NCI-H748 treated with DMSO at 0.1 percent for 48 hours (cell line): ENCODE measurements at places on chromosomes 5 and 9.

- no peak for DNase-seq
Measured at GRCh38 chr5:13749766-13750165, 194.7 kb downstream of the DNAH5 start.

GRCh38 chr5:167770461-167770860 lies 521.0 kb upstream of the WWC1 start:
- DNase-seq: no peak

DNA sequence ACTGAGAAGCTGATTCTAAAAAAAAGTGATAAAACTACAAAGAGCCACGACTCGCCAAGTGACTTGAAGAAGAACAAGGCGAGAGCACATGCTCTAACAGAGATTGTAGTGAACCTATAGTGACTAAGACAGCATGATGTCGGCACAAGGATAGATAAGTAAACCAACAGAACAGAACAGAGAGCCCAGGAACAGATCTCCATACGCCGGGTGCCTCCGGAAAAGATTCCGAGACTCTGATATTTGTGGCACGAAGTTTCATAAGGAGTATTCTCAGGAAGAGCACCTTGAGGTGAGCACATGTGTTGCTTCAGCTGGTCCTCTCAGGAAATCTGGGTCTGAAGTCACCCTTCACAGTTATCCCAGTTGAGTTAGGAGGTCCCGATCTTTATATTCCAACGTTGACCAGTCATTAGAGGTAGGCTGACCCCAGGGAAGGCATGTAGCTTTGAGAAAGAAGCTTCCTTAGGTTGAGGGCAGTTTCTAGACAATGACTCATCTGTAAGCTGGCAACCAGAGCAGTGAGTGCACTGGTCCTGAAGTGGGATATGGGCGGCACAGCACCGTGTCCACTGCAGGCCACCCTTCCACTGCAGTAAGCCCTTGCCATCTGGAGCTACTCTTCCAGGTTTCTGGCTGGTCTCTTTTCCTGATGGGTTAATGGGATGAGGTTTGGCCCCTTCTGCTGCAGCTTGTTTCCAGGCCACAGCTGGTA lies 13.6 kb upstream of the CLK4 start:
- no peak for DNase-seq

- no peak for DNase-seq
Measured at GRCh38 chr9:95107001-95107749, 210.3 kb downstream of the FANCC start.

GRCh38 chr9:11338130-11338529 lies 725.3 kb upstream of the PTPRD start:
- no peak for DNase-seq

DNA sequence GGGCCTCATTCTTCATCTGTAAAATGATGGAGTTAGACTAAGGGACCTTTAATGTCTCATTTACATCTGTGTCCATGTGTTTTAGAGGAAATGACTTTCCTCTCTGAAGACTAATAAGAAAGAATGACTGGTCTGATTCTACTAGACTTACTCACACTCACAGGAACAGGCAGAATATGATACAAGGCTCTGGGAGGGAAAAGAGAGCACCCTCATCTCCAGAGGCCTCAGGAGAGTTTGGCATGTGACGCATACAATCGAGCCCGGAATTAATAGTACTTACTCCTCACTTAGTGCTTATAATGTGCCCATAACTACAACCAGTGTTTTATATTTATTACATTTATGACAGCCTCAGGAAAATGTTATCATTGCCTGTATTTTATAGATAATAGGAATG lies 608.7 kb downstream of the KCTD16 start:
- DNase-seq: no peak

GRCh38 chr5:16644301-16644889 lies 27.6 kb upstream of the RETREG1 start:
- DNase-seq: no peak

- no peak for DNase-seq
Measured at GRCh38 chr9:108241384-108242073, 614.3 kb downstream of the ACTL7B start.

GRCh38 chr9:135989722-135990467 lies 28.7 kb upstream of the UBAC1 start:
- DNase-seq: no peak

DNA sequence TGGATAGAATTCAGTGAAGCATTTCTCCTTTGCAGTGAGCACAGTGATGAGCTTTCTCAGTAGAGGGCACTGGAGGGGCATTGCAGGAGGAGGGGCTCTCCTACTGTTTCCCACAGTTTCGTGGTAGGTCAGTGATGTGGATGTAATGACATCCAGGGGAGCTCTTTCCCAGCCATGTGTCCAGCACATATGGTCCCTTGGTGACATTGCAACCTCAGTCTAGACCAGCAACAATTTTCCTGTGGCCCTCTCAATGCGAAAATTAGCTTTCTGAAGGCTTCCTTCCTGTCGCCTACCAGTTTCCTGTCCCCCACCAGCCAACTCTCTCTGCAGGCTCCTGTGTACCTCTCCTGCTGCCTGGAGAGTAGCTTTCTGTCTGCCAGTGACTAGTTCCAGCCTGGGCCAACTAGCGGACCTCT lies 6.9 kb upstream of the PDCL start:
- DNase-seq: no peak
